HAP-1 (cell line): ENCODE measurements at places on chromosomes 16 and 17.
A peak's percentile ranks its signal among the peaks of the same experiment; 100 is the strongest.

DNA sequence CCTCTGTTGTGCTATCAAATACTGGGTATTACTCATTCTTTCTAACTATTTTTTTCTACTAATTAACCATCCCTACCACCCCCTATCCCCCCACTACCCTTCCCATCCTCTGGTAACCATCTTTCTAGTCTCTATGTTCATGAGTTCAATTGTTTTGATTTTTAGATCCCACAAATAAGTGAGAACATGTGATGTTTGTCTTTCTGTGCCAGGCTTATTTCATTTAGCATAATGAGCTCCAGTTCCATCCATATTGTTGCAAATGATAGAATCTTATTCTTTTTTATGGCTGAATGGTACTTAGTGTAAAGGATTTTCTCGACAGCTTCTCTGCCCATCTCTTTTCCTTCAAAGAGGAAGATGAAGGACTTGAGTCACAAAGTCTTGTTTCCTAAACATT is 138.0 kb upstream of the CPHXL start:
- DNase-seq, result no peak

- no peak for DNase-seq
These were observed 177.0 kb upstream of the C16orf82 start for GRCh38 chr16:26889740-26890139.

DNA sequence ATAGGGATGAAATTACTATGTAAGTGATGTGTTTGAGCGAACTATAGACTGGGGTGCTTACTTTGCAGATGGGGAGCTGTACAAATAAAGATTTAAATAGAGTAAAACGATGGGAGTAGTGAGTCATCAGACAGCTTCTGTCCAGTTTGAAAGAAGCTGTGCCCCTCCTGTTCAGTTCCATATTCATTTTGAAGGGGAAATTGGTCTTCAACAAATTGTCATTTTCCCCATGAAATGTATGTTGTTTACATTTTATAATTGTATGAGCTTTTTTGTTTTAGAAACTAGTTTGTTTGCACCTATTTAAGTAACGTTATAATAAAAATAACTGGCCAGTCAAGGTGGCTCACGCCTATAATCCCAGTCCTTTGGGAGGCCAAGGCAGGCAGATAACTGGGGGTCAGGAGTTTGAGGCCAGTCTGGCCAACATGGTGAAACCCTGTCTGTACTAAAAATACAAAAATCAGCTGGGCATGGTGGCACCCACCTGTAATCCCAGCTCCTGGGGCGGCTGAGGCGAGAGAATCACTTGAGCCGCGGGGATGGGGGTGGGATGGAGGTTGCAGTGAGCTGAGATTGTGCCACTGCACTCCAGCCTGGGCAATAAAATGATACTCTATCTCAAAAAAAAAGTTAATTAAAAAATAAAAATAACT is 20.2 kb downstream of the SEC14L1 start:
- no peak for DNase-seq

- DNase-seq, result no peak
These were observed 235.2 kb downstream of the C16orf78 start for GRCh38 chr16:49608779-49609178.

- no peak for DNase-seq
These were observed at the start of gene SDR42E1 for GRCh38 chr16:82011199-82011641. TSS of gene SDR42E1 (minus strand) at chr16:82011470. CDS start at chr16:82000858, 10,612 bp downstream.

DNA sequence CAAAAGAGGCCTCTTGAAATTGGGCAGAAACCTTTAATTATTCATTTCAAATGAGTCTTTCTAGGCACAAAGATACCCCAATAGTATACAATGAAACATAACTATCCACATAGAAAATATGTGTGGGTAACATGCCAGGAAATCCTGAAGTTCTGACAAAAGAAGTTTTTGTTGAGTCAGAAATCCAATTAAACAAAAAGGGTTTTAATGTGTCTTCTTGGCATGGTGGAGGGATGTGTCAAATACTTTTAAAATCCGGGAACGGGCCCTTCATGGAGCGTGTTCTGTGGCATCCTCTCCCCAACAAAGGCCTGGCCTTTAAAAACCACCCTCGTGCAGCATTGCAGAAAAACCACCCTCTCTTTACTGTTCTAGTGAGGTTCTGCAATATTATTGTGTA is 14.2 kb downstream of the CDRT4 start:
- DNase-seq, result no peak

- no peak for DNase-seq
These were observed 2283.8 kb downstream of the TP53TG3F start for GRCh38 chr16:35743101-35743692.

DNA sequence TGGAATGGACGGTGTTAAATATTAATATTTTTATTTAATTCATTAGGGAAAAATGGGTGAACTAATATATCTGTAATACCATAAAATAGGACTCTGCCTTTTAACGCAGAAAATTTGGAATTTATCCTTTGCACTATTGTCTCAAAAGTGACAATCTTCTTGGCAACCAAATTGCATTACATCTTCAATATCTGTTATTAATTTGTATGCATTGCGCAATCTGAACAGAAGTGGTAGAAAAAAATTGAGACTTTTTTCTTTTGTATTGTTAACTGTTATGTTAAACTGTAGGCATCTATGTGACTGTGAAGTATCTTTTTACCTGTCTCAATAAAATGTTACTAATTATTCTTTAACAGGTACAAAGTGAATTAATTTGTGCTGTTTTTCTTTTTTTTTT is 55.6 kb downstream of the PPM1E start:
- DNase-seq, result no peak

GRCh38 chr16:74738816-74739215 is 35.8 kb downstream of the FA2H start:
- DNase-seq, result no peak

- no peak for DNase-seq
These were observed 121.6 kb downstream of the SMG6 start for GRCh38 chr17:2181897-2182448.

- DNase-seq, result no peak
These were observed 30.1 kb downstream of the ADAMTS18 start for GRCh38 chr16:77404775-77405174.

- DNase-seq, result no peak
These were observed 25.3 kb downstream of the PRSS54 start for GRCh38 chr16:58269526-58269925.

GRCh38 chr17:49588726-49589576 is 13.3 kb downstream of the NXPH3 start:
- DNase-seq, result no peak

DNA sequence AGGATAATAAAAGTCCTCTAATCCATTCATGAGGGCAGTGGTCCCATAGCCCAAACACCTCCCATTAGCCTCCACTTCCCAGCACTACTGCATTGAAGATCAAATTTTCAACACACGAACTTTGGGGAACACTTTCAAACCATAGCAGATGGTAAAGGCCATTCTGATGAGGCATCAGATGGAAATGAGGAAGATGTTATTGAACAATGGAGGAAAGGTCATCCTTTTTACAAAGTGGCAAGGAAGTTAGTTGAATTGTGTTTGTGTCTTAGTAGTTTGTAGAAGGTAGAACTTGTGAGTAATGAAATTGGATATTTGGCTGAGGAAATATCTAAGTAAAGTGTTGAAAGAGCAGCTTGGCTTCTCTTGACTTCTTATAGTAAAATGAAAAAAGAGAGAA is 93.3 kb upstream of the NLRP1 start:
- no peak for DNase-seq

DNA sequence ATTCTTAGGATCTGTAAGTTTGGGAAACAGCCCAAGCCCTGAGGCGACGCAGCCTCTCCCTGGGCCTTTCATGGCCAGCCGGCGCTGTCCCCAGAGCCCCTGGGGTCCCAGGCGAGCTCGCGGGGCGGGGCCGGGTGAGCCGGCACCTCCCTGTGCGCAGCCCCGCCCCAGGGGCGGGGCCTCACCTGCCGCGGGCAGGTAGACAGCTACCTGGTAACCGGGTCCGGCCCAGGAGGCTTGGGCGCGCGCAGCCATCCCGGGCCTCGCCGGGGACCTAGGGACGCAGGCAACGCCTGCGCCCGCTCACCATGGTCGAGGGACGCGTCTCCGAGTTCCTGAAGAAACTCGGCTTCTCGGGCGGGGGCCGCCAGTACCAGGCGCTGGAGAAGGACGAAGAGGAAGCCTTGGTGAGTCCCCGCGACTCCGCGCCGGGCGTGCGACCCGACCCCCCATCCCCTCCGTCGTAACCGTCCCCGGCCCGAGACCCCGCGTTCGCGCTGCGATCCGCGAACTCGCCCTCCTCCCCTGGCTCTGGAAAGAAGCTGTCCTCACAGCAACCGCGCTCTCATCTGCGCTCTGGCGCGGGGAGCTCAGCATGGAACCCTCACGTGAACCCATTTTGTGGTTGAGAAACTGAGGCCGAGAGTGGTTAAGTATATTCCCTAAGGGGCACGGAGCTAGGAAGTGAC is at the start of gene ATP2C2:
ATP2C2 (plus strand) TSS at position 231 of the 689 bp plus-strand sequence; CDS start at position 309, 78 bp downstream.
- no peak for DNase-seq

DNA sequence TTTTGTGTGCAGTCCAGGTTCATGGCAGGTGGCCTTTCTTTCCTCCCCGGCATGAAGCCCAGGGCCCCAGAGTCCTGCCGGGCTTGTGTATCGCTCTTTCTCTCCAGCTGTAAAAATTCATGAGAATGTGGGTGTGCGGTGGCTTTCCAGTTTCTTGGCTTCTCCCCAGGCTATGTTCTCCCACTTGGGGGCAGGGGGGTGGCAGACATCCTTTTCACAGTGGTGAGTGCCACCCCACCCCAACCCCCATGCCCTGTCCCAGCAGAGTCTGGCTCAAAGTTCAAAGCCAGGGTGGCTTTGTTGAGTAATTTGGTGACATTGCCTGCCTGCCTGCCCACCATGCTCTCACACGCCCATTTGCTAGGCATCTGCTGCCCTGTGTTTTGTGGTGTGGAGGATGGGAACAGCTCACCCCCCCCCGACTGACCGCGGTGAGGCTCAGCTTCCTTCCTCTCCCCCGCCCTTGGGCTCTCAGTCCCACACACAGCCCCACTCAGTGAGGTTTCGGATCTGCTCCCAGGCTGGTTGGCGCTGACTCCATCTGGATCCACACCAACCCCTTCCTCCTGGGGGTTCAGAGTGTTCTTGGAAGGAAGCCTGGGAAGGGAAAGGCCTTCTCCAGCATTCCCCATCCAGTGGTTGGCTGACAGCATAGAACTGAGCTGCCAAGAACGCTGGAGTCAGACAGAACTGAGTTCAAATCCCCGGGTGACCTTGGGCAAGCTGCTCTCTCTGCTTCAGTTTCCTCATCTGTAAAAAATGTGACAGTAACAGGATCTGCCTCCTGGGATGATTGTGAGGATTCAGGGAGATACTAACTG is 36.0 kb downstream of the CHD9 start:
- no peak for DNase-seq

GRCh38 chr17:62064791-62065563 is at the start of gene MED13:
TSS of gene MED13 (minus strand) at chr17:62065278. CDS start at chr17:62065205, 73 bp downstream.
- peak; percentile 65 for DNase-seq

DNA sequence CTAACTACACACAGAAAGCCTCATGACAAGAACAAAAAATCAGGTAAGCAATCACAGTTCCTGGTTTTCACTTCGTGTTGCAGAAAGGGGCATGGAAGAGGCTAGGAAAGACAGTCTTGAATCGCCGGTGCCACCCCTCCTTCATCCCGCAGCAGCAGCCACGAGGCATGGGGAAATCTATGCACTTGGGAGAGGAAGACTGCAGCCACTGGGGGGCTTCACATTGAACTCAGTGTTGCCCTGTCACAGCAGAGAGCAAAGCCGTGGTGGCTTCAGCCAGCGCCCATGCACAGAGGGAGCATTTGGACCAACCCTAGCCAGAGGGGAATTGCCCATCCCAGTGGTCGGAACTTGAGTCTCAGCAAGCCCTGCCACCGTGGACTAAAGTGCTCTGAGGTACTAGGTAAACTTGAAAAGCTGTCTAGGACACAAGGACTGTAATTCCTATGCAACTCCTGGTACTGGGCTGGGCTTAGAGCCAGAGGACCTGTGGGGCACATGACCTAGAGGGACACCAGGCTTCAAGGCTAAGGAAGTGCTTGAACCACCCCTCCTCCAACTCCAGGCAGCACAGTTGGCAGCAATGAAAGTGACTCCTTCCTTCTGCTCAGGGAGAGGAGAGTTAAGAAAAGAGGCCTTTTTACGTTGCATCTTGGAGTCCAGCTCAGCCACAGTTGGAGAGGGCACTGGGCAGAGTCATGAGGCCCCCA is 35.2 kb upstream of the ATP2C2 start:
- no peak for DNase-seq

GRCh38 chr16:83887080-83887479 is 11.8 kb upstream of the MLYCD start:
- no peak for DNase-seq

- no peak for DNase-seq
These were observed 40.0 kb downstream of the WIPI1 start for GRCh38 chr17:68417317-68417716.

- no peak for DNase-seq
These were observed 73.7 kb upstream of the MED9 start for GRCh38 chr17:17403065-17403464.

DNA sequence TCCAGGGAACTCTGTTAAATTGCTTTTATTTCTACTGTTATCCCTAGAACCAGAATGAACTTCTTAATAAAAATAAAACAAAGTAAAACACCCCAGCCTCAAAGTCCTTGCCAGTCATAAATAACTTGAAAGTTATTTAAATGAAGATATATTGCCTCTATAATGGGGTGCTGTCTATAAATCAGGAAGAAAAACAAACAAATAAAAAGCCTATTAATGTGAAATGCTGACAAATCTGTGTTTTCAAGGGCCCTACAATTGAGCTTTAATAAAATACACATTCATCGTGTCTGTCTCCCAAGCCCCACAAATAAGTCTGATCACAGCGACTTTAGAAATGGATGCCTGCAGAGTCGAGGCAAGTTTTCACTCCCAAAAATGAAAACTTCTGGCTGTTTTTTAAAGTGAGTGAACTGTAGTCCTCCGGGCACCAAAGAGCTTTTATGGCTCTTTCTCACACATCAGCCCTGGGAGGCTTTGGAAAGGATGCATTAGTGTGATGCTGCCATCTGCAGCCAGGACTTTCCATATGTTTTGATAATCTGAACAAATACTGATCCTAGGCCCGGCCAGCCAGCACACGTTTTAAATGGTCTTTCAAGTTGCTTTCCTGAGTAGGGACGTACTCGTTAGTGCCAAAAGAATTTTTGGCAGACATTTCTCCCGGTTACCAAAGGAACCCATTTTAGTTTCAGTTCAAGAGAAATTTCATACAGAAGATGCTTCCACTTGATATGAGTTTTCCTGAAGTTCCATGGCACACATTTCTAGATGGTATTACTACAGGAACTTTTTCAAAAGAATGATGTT is 16.3 kb downstream of the NACA2 start:
- DNase-seq, result peak; percentile 57

DNA sequence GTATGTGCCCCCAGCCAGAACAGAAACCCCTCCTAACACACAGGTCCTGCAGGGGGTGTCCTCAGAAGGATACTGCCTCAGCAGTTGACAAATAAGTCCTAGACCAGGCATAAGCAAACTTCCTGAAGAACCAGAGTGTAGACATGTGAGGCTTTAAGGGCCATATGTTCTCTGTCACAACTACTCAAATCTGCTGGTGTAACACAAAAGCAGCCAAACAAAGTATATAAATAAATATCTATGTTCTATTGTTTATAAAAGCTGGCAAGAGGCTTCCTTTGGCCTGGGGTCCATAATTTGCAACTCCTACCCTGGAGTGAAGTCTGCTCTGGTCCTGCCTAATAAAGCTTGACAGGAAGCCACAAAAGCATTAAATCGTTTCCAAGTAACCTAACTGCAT is 9.9 kb downstream of the FAM83G start:
- DNase-seq, result no peak
